ENCODE measurements at places on chromosomes 6 and 20.

DNA sequence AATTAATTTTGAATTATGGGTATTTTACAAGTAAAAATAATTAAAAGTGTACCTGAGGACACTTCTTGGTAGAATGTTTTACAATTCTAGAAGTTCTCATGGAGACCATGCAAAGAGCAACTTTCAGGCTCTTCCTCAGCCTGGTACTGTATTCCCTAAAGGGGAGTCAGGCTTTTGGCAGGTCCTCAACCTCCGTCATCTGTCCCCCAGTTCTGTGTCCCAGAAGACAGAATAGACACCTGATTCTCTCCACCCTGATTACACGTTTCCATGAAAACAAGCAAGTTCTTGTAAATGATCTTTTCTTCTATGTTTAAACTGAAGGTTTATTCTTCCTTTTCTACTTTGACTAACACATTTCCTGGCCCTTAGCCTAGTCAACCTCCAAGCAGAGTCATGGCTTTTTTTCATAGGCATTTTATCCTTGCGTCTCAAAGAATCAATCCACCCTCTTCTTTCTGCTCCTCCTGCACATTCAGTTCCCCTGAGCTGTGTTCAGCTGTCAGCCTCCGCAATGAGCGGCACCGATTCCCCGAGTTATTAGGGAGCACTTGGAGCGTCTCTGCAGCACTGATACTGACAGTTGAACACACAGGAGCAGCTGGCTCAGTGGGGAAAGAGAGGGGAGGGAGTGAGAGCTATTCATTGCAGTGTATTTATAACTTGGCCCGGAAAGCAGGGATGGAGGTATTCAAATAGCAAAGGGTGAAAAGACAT, 1082.4 kb upstream of the MAP3K7 start:
- peak; percentile 32 for DNase-seq

DNA sequence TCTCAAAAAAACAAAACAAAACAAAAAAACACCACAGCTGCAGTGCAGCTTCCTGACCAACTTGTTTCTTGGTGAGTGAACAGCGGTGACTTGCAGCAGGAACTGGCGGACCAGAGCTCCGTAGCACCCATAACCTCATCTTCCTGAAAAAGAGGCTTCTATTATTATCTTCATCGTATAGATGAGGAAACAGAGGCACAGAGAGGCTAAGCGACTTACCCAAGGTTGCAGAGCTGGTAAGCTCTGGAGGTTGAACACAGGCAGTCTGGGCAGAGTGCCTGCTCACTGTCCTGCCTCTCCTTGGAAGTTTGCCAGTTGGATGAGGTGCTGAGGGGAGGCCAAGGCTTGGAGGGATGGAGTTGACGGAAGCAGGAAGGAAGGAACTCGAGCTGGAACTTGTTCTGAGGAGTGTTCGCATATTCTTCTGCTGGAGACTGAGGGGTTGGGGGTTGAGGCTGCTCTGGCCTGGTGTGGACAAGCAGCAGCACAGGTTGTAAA, 47.9 kb upstream of the CCDC167 start:
- no peak for DNase-seq

- DNase-seq, result no peak
These were observed 50.8 kb upstream of the SGK1 start for GRCh38 chr6:134368670-134369069.

GRCh38 chr20:48622421-48622820, 205.4 kb downstream of the PREX1 start:
- DNase-seq, result no peak

GRCh38 chr6:111750753-111751673, 122.2 kb downstream of the FYN start:
- DNase-seq, result no peak

Data from amygdala (tissue), 56 donors.